Esophagus muscularis mucosa (tissue), 4 donors: ENCODE measurements at places on chromosomes 3 and 15. TPM values are rescaled to one million over a fixed set of nuclear protein-coding genes. Genes with fewer than 3 reads are reported as not detected.

DNA sequence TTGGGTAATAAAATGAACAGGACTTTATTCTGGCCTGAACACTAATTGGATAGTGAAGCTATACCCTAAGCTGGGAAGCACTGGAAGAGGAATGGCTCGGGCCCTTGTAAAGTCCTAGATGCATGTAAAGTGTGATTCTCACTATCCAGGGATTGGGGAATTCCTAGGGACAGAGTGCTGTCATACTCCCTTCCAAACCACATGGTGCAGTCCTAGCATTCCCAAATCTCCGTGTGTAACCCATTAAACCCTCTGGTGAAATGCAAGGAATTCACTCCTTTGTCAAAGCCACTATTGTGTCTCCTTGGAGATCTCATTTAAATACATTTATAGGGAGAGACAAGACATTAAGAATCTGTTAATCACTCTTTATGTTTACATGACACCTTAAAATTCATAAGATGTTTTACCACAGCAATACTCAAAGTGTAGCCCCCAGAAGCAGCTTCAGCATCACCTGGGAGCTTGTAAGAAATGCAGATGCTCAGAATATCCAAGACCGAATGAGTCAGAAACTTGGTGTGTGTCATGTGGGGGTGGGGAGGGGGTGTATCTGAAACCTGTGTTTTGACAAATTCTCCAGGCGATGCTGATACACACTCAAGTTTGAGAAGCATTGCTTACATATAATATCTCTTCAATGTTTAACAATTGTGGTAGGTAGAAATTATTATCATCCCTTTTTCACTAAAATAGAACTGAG, 121.8 kb upstream of the NPHP3 start:
- no peaks in the 10 kb centered on the region for H3K27me3 ChIP-seq
- H3K27ac ChIP-seq: no peak overlapping the region
- no peak for DNase-seq
- no peak overlapping the region for H3K4me3 ChIP-seq
- no peaks in the 10 kb centered on the region for H3K36me3 ChIP-seq
- H3K4me1 ChIP-seq: peaks cover 7% of the 10 kb centered on the region

DNA sequence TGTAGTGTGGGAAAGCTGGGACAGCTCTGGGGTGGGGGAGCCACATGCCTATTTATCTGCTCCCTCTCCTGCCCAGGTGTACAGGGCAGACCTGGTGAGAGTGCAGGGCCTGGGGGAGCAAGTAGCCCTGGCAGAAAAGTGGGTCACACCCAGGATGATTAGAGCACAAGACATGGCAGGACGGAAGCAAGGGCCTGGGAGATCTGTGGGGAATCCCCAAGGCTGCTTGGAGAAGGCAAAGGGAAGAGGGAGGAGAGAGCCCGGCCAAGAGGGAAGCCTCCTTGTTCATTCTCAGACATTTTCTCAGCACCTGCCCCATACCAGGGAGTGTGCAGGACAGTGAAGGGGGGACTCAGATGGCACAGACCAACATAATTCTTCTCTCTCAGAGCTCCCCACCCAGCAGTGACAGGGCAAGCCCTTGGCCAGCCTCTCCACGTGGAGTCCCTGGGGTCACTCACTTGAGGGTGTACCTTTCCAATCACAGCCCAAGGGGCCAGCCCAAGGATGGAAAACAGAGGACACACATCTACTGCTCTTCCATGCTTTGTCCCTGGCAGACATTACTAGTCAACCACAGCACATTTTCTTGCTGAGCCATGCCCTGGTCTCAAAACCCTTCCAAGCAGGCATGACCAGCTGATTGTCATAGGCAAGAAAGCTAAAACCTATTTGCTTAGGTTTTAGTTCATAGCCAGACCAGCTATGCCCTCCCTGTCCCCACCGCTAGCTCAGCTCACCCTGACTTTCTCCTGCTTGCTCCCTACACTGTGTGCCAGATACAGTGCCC, 4.9 kb upstream of the DUSP7 start:
- peaks cover 21% of the 10 kb centered on the region for H3K4me1 ChIP-seq
- no peaks in the 10 kb centered on the region for H3K36me3 ChIP-seq
- no peak overlapping the region for H3K4me3 ChIP-seq
- DNase-seq: no peak
- H3K27ac ChIP-seq: no peak overlapping the region

DNA sequence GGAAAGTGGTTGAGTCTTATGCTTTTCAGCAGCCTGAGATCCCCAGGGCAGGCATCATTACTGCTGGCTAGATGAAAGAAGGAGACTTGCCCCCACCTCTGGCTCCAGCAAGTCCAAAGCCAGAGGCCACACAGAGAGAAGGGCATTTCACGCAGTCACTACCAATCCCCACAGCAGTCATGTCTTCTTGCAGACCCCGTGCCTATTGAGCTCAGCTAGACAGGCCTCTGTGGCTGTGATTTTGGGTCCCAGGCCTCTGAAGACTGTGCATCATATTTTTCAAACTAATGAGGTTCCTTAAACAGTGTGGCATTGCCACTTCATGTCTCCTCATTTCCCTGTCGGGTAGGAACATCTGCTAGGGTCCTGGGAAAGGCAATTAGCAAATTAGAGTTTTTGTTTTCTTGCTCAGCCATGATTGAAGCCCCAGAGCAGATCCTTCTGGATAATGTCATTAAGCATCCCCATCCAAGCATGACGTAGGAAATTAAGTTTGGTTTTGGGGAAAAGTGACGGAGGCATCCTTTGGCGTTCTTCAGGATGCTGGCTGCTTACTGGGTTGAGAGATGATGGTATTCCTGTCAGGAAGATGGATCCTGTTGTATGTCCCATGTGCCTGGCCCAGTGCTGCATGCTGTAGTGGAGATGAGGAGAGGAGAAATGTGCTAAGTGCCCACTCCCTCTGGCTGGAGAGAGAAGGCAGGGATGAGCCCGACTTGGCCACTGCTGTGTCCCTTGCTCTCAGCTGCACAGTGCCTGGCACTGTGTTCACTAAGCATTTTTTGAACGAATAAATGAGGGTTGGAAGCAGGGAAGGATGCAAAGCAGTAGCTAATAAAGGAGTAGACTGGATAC, 7.0 kb downstream of the SPSB4 start:
- peak; percentile 62 for DNase-seq
- H3K4me1 ChIP-seq: peaks cover 4% of the 10 kb centered on the region
- H3K27ac ChIP-seq: no peak overlapping the region
- no peak overlapping the region for H3K4me3 ChIP-seq
- no peaks in the 10 kb centered on the region for H3K36me3 ChIP-seq

GRCh38 chr15:85312486-85312885, 67.9 kb upstream of the AKAP13 start:
- H3K4me1 ChIP-seq: peaks cover 8% of the 10 kb centered on the region
- no peak for DNase-seq
- H3K36me3 ChIP-seq: no peaks in the 10 kb centered on the region
- H3K27me3 ChIP-seq: no peaks in the 10 kb centered on the region
- no peak overlapping the region for H3K4me3 ChIP-seq
- H3K27ac ChIP-seq: no peak overlapping the region

The CHDH gene
- total RNA-seq: 0.99 TPM

The SEMA7A gene
- 1.4 TPM for total RNA-seq

- no peaks in the 10 kb centered on the region for H3K36me3 ChIP-seq
- H3K27ac ChIP-seq: peak overlapping the region; percentile 97
Observed at GRCh38 chr3:71063773-71064290, 519.7 kb downstream of the FOXP1 start.

- H3K4me3 ChIP-seq: no peak overlapping the region
- H3K36me3 ChIP-seq: no peaks in the 10 kb centered on the region
- no peak overlapping the region for H3K27ac ChIP-seq
Observed at GRCh38 chr3:95926904-95927501, 887.4 kb upstream of the EPHA6 start.

The AADACL2 gene
- total RNA-seq: 0.33 TPM

The STAB1 gene
- total RNA-seq: 121 TPM

DNA sequence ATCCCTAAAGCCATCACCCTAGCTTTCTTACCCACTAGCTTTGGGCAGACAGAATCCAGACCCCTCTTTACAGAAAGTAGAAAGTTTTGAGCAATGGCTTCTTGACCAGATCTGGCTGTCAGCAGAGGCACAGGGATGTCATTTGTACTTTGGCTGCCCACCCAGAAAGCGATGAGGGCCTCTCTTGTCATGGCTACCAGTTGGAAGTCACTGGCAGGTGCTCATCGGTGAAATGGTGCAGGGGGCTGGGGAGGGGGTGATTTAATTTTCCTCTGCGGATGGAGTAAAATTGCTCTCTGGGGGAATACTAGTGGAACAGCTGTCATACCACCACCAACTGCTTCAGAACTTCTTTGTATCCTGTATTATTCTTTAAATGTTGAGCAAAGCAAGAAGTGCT, 393.7 kb downstream of the LSAMP start:
- no peak overlapping the region for H3K4me3 ChIP-seq
- no peaks in the 10 kb centered on the region for H3K27me3 ChIP-seq
- no peaks in the 10 kb centered on the region for H3K36me3 ChIP-seq

DNA sequence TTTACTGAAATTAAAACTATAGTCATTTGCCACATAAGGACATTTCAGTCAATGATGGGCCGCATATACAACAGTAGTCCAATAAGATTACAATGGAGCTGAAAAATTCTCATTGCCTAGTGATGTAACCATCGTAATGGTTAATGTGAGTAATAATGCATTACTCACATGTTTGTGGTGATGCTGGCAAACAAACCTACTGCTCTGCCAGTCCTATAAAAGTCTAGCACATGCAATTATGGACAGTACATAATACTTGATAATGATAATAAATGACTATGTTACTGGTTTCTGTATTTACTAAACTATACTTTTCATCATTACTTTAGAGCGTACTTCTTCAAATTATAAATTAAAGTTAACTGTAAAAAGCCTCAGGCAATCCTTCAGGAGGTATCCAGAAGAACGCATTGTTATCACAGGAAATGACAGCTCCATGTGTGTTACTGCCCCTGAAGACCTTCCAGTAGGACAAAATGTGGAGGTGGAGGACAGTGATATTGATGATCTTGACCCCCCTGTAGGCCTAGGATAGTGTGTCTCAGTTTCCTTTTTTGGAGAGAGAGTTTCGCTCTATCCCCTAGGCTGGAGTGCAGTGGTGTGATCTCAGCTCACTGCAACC, 102.7 kb downstream of the ATP1B3 start:
- no peaks in the 10 kb centered on the region for H3K4me1 ChIP-seq
- H3K27ac ChIP-seq: no peak overlapping the region
- no peak overlapping the region for H3K4me3 ChIP-seq
- no peaks in the 10 kb centered on the region for H3K27me3 ChIP-seq
- peaks cover 25% of the 10 kb centered on the region for H3K36me3 ChIP-seq
- DNase-seq: no peak

- no peak overlapping the region for H3K27ac ChIP-seq
- H3K27me3 ChIP-seq: no peaks in the 10 kb centered on the region
- H3K4me3 ChIP-seq: no peak overlapping the region
- DNase-seq: no peak
Observed at GRCh38 chr3:58685641-58686040, 19.1 kb upstream of the FAM3D start.

DNA sequence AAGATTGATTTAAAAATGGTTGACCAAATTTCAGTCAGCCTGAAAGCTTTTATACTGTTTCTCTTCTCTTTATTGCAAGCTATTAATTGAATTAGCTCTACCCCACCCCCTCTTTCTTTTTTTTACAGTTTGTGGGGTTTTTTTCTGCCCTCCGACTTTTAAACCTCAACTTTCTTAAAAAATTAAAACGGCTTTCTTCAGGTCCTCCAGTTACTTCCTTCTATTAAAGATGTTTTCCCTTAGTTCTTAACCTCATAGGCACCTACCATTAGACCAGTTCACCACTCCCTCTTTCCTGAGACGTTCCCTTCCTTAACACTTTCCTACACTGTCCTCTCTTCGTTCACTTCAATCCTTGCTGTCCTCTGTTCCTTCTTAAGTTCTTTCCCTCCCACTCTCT, 52.4 kb downstream of the ATP8B4 start:
- no peaks in the 10 kb centered on the region for H3K27me3 ChIP-seq
- H3K36me3 ChIP-seq: no peaks in the 10 kb centered on the region
- H3K27ac ChIP-seq: no peak overlapping the region
- DNase-seq: no peak
- H3K4me3 ChIP-seq: no peak overlapping the region

DNA sequence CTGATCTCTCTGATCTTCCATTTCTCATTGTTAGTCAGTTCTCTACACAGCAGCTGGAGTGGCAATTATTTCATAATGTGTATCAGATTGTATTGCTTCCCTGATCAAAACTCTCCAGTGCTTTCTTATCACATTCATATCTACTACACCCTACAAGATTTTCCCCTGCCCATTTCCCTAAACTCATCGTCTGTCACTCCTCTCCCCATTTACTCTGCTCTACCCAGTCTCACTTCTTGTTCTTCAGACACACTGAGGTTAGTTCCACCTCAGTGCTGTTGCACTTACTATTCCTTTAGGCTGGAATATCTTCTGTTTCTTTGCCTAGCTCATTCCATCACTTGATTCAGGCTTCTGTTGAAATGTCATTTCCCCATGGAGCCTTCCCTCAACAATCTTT, 197.1 kb downstream of the SATB1 start:
- H3K27ac ChIP-seq: no peak overlapping the region
- H3K27me3 ChIP-seq: no peaks in the 10 kb centered on the region
- H3K4me1 ChIP-seq: no peaks in the 10 kb centered on the region
- H3K4me3 ChIP-seq: no peak overlapping the region
- no peaks in the 10 kb centered on the region for H3K36me3 ChIP-seq
- no peak for DNase-seq
